ENCODE measurements at places on chromosomes 1 and 21.
A peak's percentile ranks its signal among the peaks of the same experiment; 100 is the strongest.

GRCh38 chr1:1832166-1832565 is 53.9 kb upstream of the NADK start:
- no peak for DNase-seq

DNA sequence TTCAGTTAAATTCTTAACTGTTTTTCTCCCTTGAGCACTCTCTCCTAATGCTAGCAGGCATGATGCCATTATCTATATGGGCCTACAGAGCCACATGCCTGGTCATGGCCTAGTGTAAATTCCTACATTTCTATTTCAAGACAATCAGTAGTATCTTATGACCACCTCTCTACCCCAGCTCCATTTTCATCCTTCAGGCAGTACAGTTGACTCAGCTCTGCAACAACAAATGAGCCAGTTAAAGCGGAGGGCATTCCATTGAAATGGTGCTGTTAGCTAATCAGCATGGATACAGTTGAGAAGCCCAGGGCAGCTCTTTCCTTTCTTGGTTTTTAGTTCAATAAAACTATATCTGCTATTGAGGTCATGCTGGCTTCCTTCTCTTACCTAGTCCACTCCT is 150.0 kb downstream of the PPP1R12B start:
- DNase-seq, result no peak

- DNase-seq, result no peak
Measured at GRCh38 chr21:25842925-25843324, 108.2 kb downstream of the GABPA start.

- no peak for DNase-seq
Measured at GRCh38 chr1:68377098-68377497, 72.7 kb downstream of the RPE65 start.

GRCh38 chr1:153122831-153123421 is 9.6 kb upstream of the SPRR2F start:
- no peak for DNase-seq

DNA sequence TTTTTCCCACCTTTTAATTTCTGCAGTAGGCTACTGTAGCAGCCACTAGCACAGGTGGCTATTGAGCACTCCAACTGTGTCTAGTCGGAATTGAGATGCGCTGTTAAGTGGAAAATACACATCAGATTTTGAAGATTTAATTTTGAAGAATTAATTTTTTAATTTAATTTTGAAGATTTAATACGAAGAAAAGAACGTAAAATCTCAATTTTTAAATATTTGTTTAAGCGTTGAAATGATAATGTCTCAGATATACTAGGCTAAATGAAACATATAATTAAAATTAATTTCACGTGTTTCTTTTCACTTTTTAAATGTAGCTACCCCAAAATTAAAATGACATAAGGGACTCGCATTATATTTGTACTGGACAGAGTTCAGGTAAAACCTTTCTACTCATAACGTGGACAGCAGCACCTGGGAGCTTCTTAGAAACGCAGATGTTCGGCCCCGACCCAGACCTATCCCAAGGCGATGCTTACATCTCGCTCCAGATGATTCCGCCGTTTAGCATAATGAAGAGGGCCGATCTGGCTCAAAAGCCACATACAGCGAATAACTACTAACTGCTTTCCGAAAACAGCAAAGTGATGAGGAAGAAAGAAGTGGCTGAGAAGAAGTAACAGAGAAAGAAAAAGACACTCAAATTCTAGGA is 717 bp downstream of the CRYZL1 start:
- DNase-seq, result peak; percentile 42

DNA sequence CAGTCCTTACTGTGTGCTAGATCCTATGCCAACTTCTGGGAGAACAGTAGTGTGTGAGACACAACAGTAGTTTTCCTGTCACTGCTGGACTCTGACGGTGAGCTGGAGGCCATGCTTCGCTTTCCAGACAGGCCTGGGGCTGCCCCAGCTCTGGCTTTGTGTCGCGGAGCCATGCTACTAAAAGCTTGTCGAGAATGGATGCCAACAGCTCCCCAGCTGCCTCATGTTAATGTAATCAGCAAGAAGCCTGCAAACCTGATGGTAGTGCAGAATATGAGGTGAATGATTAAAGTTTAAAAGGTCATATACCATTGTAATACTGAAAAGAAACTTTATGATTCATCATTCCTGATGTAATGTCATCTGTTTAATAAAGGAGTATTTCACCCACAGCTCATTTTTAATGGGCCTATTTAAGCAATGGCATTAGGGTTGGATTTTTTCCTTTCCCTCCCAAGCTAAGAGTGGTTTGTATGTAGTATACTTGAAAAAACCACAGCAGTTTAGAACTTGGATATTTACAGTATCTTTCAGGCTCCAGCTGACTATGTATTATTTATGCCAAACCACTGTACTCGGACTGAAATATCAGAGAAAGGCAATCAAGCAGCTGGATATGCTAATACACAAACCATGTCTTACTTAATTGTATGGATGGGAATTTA is 343.0 kb downstream of the NUF2 start:
- no peak for DNase-seq

DNA sequence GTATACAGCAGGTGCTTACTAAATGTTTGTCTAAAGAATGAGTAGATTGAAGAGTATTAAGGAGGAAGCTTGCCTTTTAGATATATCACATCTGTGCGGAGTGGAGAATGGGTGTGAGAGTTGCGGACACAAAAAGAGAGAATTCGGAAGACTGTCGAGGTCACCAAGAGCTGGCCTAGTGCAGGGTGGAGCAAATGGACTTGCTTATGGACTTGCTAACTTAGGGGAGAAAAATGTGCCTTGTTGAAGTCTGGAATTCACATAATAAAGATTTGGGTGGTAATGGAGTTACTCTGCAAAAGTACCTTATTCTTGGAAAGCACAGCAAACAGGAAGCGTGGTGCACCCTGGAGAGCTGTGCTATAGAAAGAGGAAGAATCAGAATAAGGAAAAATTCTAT is 361.7 kb downstream of the PRDM2 start:
- DNase-seq, result no peak

- no peak for DNase-seq
Measured at GRCh38 chr1:59015708-59016107, 231.9 kb upstream of the JUN start.

DNA sequence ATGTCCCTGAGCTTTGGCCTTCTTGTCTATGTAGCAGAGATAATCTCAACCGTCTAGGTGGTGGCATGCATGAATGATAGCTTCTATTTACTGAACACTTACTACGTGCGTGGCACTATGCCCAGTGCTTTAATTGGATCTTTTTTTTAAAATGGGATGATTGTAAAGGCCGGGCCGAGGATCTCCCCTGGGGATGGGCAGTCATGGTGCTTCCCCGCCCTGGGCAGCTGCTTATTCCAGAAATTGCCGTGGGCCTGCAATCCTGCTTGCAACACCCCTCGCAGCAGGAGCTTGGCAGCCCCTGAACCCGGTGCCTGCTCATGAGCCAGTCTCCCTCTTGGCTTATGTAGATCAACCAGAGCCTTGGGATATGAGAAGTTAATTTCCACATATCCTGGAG is 360.7 kb downstream of the CAMTA1 start:
- DNase-seq, result no peak

GRCh38 chr1:15167386-15167785 is 13.8 kb downstream of the TMEM51 start:
- DNase-seq, result no peak

DNA sequence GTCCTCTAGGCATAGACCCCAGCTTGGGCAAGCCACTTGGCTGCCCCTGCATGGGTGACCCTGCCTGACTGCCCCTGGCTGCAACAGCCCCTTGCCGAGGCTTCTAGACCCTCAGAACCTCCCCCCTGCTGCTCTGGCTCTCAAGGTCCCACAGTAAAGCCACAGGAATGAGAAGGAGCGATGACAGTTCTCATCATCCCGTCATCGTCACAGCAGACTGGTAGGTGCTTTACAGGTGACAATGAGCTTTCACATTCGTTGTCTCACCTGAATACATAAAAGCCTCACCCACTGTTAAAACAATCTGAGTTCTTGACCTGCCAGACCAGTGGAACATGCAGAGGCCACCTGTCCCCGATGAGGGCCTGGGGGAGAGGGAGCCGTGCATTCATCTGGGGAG is 36.0 kb upstream of the GPR157 start:
- DNase-seq, result no peak

- no peak for DNase-seq
Measured at GRCh38 chr21:28230559-28230958, 762.1 kb downstream of the LTN1 start.

DNA sequence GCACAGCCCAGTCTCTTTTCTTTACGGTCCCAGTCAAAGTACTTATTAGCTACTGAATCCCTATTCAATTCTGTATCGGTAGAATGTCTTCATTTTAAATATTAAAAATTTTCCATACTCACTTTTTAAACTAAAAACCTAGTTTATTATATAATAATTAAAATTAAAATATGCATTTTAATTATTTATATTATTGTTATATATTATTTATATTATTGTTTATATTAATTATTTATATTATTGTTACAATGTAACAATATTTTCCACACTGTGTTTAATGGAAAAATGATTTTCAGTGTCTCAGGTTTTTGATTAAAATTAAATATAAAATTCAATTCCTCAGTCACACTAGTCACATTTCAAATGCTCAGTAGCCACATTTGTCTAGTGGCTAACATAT is 18.2 kb upstream of the PPP2R5A start:
- DNase-seq, result no peak

DNA sequence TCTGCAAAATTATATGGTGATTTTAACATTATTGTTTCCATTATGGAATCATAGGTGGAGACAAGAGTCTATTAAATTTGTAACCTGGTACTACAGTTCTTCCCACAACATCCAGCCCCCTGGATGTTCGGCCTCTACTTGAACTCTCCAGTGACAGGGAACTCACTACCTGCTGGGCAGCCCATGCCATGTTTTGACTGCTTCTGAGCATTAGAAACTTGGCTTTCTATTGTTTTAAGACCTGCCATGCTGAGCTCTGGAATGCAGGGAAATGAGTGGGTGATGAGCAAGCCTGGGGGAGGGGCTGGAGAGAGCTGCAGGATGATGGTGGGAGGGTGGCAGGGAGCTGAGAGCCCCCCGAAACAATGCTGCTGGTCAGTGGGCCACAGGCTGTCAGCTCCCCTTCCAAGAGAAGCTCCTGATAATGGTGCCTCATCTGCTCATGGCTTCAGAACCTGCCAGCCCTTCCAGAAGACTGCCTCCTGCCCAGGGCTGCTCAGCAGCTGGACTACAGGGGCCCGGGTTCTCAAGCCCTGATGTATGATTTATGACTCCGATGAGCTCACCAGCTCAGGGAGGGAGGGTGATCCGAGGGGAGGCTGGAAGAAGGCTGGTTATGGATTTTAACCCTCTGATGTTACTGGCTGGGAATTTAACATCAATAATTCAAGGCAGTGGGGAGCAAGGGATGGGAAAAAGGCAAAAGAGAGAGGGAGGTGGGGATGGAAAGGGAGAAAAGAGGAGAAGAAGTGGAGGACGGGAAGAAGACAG is 205.0 kb downstream of the HIVEP3 start:
- DNase-seq, result no peak

GRCh38 chr1:151474745-151475144 is 15.5 kb upstream of the POGZ start:
- DNase-seq, result no peak

DNA sequence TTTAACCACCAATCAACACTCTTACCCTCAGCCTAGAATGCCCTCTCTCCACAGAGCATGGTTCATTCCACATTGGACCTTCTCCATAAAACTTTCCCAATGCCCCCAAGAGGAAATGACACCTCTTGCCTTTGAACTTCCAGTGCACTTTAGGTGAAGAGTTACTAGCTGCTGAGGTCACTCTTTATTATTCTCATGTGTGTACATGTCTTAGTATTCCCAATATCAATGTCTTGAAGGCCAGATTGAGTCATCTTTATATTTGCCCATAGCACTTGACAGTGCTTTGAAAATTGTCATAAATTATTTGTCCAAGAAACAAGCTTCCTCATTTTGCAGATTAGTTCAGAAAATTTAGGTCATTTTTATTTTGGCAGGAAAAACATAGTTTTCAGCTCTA is 8.1 kb upstream of the DNASE2B start:
- no peak for DNase-seq

DNA sequence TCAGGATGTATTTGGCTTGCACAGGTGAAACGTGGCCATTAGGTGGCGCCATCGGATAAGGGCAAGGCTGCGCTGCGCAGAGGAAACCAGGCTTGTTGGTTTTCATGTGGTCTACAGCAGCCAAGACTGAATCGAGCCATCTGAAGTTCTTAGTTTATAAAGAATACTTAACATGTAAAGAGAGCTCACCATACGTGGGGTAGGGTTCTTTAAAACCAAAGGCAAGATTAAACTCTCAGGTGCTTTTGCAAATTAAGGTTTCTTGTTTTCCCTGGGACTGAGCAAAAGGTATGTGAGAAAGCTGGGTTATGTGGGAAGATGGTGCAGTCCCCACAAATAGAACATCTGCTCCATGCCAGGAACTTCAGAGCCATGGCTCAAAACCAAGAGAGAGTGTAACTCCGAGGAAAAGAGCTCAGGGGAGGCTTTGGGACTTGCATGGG is 9.3 kb downstream of the MASP2 start:
- peak; percentile 70 for DNase-seq

GRCh38 chr1:8370046-8370881 is 52.4 kb downstream of the SLC45A1 start:
- DNase-seq, result no peak

- DNase-seq, result no peak
Measured at GRCh38 chr1:206798384-206798996, 26.2 kb upstream of the IL10 start.

- DNase-seq, result peak; percentile 78
Measured at GRCh38 chr1:43557744-43558245, 27.1 kb downstream of the PTPRF start.

DNA sequence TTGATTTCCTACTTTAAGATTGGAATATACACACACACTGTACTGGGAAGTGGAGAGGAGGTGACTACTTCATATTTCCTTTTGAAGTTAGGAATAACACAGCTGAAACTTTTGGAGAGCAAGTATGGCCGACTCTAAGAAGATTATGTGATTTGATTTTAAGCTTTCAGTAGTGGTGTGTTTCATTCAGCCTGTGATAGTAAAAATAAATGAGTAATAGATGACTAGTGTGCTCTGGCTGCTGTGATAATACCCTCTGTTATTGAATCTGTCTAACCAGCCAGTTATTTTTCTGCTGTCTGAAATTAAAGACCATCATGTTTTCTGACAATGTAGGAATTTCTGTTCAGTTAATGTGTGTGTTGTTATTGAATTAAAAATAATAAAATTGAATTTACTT is 48.3 kb downstream of the CTTNBP2NL start:
- DNase-seq, result no peak

- DNase-seq, result no peak
Measured at GRCh38 chr1:228279722-228280105, 71.9 kb downstream of the OBSCN start.

DNA sequence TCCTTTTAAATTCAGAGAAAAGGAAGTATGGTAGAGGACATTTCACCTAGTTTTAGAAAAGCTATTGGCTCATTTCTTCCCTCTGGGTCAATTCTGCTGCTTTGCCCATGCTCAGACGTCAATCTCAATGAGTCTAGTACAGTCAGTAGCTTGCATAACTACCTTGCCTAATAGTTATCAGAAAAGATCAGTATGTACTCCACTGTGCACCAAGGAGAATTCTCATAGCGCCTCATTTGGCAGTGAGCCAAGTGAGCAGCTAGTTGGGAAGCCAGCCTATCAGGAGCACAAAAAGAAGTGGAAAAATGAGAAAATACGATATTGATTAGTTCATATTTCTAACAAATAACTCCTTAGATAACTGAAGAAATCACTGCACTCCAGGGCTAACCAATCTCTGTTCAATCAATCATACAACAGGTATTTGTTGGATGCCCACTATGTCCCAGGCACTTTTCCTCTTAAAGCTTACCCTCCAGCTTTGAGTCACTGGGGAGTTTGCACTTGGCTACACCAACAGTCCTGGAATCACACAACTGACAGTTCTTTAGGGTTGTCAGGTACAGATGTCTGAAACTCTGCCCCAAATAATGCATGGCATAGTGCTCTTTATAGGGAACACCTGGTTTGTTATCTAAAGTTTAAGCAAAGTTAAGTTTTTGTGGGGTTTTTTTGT is 50.2 kb downstream of the PRDX6 start:
- no peak for DNase-seq
